ENCODE measurements at places on chromosomes 6 and 20.

- peak; percentile 23 for DNase-seq
Measured at GRCh38 chr20:25389858-25390537, 637 bp downstream of the ABHD12 start.

GRCh38 chr6:28922004-28922820 lies 1.6 kb downstream of the TRIM27 start:
- no peak for DNase-seq

GRCh38 chr6:121222656-121223055 lies 111.6 kb downstream of the TBC1D32 start:
- no peak for DNase-seq

GRCh38 chr6:37657112-37657886 lies 40.4 kb downstream of the MDGA1 start:
- DNase-seq, result no peak

DNA sequence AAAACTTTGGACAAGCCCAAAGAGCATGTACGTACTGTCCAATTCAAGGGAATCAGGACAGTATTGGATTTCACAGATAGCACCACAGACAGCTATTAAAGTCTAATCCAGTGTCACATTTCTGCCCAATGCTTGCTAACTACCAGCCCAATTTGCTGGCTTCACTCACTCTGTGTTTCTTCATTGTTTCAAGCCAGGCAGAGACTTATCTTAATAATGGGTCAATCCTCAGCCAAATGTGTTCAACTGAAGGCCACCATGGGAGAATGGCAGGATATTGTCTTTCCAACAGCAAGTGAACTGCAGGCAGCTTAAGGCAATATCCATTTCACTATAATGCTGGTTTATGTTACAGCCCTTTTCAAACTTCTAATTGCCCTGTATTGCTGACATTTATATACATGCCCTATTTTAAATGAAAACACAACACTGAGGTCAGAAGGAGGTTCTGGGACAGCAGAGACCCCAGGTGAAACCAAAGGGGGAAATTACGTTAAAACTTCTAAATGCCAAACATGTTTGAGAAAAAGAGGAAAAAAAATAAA lies 142.1 kb upstream of the RSPO3 start:
- no peak for DNase-seq

DNA sequence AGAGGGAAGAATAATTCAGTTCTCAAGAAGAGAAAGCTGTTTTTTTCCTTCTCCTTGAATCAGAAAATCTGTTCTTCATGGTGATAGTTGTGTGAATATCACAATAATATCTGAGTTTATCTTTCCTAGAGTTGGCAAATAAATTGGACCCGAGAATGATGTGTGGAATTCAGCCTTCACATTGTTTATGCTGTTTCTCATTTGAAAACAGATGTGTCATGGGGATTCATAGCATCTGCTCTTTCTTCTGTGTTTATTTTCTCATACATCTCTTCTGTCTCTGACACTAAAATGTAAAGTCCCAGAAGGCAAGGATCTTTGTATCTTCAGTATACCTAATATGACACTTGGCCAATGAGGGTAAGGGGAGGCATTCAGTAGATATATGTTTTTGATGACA lies 103.6 kb upstream of the SGK1 start:
- no peak for DNase-seq

DNA sequence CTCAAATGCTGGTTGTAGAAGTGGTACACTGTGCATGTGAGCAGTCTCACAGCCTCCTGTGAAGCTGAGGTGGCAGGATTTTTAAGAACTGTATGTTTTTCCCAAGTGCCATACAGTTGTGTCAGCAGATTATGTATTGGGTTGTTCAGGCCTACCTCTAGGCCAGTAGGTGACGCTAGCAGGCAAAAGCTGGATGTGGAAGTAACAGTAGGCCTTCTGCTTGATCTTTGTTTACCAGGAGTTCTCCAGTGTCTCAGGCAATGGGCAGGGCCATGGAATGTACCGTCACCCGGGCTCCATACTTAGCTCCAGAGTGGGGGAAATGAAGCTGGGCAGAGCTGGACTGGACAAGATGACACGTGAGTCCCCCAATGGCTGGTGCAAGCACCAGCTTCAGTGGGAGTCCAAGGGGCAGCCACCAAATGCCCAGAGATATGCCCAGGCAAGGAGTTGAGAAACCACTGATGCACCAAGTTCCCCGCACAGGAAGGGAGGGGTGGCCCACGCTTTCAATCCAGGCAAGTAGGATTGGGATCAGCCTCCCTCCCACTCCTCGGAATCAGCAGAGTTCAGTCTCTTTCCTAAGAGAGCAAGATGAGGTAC lies 289.7 kb downstream of the HTR1B start:
- DNase-seq, result no peak

GRCh38 chr6:39428152-39428551 lies 105.7 kb upstream of the KCNK16 start:
- DNase-seq, result no peak

DNA sequence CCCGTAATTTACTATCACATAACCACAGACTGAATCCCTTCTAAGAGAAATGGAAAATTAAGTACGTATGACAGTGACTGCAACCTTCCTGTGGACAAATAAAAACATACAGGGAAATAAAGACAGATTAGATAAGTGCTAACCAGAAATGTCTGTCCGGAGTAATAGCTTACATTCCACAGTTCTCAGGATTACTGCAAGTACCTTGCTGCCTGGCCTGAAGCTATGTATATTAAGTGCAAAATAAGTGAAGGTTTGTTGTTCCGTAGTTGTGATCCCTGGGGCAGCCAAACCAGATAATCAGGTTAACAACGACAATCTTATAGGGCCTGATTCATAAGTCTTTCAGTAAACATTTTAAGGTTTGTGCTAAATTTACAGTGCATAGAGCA lies 2.8 kb downstream of the NEDD9 start:
- no peak for DNase-seq

DNA sequence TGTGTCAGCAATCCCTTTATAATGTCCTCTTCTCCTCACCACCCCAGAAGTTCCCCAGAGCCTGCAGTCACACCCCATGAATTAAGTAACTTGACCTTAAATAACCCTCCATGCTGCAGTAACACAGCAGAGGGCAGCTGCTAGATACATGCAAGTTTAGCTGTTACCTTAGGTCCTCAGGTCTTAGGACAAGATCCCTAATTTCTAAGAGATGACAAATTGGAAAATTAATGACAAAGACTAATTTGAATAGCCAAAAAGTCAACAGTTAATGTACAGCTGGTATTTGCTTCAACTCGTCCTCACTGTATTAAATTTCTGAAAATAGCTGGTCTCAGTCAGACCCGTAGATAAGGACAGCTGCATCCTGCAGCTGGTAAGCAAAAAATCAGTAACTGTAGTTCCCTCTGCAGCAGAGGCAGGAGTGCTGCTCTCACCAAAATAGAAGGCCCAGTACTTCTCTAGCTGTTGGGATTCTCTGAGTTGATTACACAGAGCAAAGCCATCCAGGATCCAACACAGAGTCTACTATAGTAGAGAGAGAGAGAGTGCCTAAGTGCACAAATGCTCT lies 62.4 kb downstream of the TNFRSF21 start:
- no peak for DNase-seq

GRCh38 chr6:70186461-70186860 lies 116.4 kb downstream of the COL9A1 start:
- DNase-seq, result no peak

DNA sequence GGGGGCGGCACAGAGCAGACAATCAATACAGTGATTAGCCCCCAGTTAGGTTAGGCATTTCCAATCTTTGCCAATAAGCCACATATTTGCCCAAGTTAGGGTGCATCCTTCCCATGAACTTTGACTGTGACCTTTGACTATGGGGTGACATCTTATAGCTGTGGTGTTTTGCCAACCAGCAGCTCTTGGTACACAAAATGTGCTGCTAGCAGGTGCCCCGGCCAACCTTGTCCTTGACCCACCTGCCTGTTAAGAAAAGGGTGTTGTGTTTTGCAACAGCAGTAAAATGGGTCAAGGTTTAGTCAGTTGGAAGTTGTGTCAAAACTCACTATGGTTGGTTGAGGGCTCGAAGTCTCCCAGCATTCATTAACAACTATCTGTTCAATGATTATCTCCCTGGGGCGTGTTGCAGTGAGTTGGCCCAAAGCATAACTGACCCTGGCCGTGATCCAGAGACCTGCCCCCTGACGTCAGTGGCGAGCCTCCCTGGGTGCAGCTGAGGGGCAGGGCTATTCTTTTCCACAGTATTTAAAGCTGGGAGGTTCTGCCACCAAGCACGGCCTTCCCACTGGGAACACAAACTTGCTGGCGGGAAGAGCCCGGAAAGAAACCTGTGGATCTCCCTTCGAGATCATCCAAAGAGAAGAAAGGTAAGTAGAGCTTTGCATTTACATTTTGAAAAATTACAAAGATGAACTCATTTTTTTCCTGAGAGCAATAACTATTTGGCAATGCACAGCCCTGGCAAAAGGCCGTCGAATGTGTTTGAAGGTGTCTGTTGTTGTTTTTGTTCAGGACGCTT lies at the start of gene PCK1:
Gene PCK1, plus strand, starts transcription at position 557 of the 802 bp plus-strand sequence. CDS start 302 bp downstream, outside the sequence.
- DNase-seq, result no peak

DNA sequence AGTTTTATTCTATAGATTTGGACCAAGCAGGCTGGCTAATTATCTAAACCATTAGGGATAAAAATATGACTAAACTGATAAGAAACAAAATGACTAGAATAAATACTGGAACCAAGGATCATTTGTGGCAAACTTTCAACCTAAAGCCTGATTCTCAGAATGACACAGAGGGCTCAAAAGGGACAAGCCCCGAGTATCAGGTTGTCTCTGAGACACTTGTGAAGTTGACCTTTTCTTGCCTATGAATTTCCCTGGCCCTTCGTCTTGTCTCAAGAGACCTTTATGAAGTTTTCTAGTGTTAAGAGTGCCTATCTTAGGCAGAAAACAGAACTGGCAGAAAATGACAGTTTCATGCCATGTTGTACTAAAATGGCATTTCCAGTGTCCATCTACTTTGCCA lies 68.3 kb downstream of the IMPG1 start:
- no peak for DNase-seq

- no peak for DNase-seq
Measured at GRCh38 chr20:34110745-34111641, 1.1 kb downstream of the EIF2S2 start.

DNA sequence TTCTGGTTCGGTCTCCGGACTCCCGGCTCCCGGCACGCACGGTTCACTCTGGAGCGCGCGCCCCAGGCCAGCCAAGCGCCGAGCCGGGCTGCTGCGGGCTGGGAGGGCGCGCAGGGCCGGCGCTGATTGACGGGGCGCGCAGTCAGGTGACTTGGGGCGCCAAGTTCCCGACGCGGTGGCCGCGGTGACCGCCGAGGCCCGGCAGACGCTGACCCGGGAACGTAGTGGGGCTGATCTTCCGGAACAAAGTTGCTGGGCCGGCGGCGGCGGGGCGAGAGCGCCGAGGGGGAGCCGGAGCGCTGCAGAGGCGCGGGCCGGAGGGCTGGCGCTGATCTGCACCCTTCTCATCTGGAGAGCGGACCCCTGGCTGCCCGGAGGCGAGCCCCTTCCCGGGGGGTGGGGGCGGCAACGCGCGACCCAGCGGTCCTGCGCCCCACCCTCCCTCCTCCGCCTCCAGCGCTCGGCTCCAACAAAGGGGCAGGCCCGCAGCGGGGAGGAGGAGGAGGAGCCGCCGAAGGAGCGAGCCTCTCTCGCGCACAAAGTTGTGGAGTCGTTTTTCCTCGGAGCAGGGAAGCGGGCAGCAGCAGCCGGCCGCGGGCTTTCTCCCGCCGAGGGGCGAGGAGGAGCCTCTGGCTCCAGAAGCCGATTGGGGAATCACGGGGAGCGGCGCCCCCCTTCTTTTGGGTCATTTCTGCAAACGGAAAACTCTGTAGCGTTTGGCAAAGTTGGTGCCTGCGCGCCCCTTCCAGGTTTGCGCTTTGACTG lies at the start of gene UTRN:
Gene UTRN, plus strand, starts transcription at position 553 of the 765 bp plus-strand sequence. CDS start 6,494 bp downstream, outside the sequence.
- DNase-seq, result no peak

GRCh38 chr6:71047417-71047816 lies 90.6 kb upstream of the B3GAT2 start:
- no peak for DNase-seq

- no peak for DNase-seq
Measured at GRCh38 chr6:78709021-78709420, 158.3 kb upstream of the IRAK1BP1 start.

Measured in substantia nigra (tissue), 51 donors.